CD4-positive, alpha-beta T cell treated with Interleukin-12 subunit alpha and Interleukin-12 subunit beta, for 1 hour (primary cell): ENCODE measurements at places on chromosomes 6 and 20.

GRCh38 chr20:19835533-19836222, 77.6 kb downstream of the RIN2 start:
- DNase-seq = no peak

DNA sequence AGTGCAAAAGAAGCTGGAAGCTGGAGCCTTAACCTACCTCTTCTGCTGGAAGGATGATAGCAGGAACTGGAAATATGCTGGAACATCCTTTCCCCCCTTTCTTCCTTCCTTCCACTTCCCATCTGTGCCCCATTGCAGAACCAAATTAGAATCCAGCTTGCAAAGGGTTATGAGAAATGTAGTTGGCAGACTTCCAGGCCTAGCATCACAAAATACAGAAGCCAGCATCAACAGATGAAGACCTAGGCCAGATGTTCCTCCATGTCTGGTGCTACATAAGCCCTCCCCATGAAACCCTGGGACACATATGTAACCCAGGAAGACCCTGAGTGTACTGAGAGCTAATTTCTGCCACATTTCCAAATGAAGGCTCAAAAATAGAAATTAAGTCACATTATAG, 40.0 kb upstream of the TFAP2B start:
- no peak for DNase-seq

DNA sequence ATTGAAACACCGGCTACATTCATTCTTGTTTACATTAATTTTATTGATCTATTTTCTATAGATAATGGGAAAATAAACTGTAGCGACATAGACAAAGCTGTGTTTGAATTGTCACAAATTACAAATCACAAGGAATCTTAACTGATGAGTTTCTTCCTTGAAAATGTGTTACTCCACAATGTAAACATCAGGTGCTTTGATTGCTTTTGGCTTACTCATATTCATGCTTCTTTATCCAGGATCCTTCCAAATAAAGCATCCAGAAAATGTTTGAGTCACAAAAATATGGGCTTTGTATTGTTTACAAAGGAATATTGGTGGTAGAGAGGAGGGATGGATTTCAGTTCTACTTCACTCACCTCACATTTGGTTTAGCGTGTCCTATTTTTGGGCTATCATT, 64.0 kb downstream of the BMP2 start:
- no peak for DNase-seq

GRCh38 chr20:38083338-38084048, 49.9 kb downstream of the RPRD1B start:
- DNase-seq = no peak

- no peak for DNase-seq
Measured at GRCh38 chr6:35190306-35190705, 23.4 kb upstream of the SCUBE3 start.

GRCh38 chr6:23713211-23713610, 412.8 kb upstream of the NRSN1 start:
- DNase-seq = no peak

GRCh38 chr20:40644863-40645262, 44.2 kb downstream of the MAFB start:
- DNase-seq = no peak

DNA sequence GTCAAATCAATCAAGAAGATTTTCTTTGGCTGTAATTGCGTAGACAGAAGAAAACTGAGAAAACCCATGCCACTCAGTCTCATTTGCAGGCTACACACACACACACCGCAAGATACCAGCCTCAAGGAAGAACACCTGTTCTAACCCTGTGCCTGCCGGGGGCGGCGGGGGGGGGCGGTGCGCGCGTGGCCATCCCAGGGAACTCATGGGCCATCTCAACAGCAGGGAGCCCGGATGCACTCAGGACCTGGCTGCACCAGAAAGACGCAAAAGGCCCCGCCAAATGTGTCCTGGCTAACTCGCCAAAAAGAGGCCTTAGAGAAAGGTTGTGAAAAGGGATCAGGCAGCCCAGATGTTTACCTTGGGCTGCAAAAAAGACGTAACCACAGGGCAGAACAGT, 2.1 kb downstream of the B3GAT2 start:
- DNase-seq = no peak

GRCh38 chr20:45138561-45139300, 14.5 kb upstream of the WFDC12 start:
- DNase-seq = peak; percentile 27

- DNase-seq = no peak
Measured at GRCh38 chr6:76861403-76861802, 601.9 kb downstream of the HTR1B start.

GRCh38 chr6:115443825-115444478, 616.7 kb downstream of the FRK start:
- DNase-seq = no peak

- DNase-seq = no peak
Measured at GRCh38 chr6:11798096-11798495, 19.5 kb upstream of the ADTRP start.

GRCh38 chr6:129516005-129516404, 194.0 kb downstream of the ARHGAP18 start:
- no peak for DNase-seq

- DNase-seq = no peak
Measured at GRCh38 chr20:8870652-8871051, 198.2 kb upstream of the PLCB4 start.
